ENCODE measurements at places on chromosomes 5 and 9.

GRCh38 chr5:135576075-135576599 is 2.7 kb downstream of the CXCL14 start:
- DNase-seq: no peak

DNA sequence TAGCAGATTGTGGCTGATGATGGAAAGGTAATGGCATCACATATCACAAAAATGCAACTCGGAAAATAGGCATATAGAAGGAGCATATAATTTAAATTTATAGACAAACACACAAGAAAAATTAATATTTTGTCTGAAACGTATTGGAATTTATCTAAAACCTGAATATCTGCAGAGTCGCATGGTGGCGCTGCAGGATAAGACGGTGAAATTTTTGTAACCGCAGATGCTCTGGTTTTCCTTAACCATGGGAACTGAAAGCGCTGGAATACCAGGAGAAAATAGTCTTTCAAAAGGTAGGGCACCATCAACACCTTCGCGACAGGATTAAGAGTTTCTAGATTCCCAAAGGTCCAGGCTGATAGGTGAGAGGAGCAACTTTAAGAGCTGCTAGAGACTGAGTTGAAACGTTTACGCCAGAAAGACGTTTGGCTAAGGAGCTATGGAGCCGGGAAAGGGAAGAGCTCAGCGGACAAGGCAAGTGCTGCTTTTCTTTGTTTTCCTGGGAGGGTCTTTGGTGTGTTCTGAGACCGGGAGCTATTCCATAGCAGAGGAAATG is 11.0 kb upstream of the PCDHB15 start:
- no peak for DNase-seq

DNA sequence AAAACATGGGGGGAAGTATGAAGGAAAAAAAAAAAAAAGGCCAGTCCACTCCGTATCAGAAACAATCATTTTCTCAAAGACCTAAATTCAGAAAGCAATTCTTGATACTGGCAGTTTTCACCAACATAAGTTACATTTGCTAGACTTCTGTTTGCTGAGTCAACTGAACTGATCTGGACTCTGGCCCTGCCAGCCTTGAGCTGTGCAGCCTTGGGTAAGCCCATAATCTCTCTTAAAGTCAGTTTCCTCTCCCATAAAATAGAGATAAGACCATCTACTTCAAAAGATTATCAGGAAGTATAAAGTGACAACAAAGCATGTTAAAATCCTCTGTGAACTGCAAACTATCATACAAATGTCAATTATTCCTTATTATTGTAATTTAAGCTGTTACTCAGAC is 106.8 kb downstream of the MAPKAP1 start:
- no peak for DNase-seq

DNA sequence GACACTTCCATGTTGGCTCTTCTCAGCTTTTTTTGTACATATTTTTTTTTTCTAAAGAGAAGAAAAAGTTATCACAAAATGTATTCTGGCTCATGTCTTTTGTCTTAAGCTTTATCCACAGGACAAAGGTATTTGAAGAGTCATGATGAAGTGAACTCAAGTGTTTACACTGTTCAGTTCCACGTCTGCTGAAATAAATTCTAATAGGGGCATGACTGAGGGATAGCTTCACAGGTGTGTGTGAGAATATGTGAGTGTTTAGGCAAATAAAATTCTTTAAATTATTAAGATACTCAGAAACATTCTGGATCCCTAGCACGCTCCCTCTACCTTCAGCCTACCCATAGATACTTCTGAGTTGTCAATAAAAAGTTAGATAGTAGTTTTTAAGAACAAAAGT is 59.8 kb downstream of the BAAT start:
- no peak for DNase-seq

GRCh38 chr9:89442981-89443814 is 54.7 kb downstream of the SEMA4D start:
- DNase-seq: peak; percentile 66

DNA sequence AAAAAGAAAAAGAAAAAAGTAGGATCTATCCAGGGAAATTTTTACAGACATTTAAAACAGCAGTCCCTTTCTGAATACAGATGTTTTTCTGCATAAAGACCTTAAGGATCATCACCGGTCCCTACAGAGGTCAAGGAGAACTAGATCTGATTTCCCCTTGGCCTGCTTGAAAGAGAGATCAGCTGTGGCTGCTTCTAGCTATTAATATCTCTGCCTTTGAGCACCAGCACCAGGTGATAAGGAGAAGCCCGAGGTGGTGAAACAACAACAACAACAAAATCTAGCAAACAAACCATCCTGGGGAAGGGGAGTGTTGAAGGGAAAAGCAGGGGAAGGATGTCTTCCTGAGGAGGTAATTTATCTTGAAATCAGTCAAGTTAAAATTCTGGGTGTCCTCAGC is 42.1 kb downstream of the ZNF366 start:
- DNase-seq: no peak

- peak; percentile 22 for DNase-seq
Observed at GRCh38 chr5:64765804-64766504, 2.5 kb downstream of the SREK1IP1 start.

- DNase-seq: no peak
Observed at GRCh38 chr5:14237317-14238086, 94.4 kb downstream of the TRIO start.

DNA sequence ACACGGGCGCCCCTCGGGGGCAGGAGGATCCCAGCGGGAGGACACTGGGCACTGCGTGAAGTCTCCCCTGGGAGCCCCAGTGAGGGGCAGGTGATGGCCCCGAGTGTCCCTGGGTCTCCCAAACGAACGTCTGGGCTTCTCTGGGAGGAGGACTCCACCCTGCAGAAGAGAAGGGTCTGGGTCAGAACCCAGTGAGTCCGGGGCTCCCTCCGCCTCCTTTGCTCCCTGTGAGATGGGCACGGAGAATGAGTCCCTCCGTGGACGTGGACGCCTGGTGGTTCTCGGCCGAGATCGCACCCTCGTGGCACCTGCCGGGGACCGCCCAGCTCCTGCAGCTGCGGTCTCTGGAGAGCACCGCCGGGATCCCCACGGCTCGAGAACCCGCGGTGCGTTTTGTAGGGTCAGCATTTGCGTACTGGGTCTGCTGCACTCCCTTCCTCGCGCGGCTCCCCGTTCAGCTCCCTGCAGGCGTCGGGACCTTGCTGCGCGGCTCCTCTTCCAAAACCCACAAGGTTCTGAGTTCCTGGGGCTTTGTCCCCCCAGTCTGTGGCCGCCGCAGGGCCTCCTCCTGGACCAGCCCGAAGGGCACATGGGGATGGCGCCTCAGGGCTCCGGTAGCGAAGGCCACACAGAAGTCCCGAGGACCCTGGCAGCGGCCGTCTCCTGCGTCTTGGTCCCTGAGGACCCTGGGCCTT is 10.2 kb upstream of the CEP72 start:
- no peak for DNase-seq

- no peak for DNase-seq
Observed at GRCh38 chr9:130286072-130286770, 20.7 kb downstream of the HMCN2 start.

- DNase-seq: no peak
Observed at GRCh38 chr5:148996270-148996669, 66.6 kb downstream of the SH3TC2 start.

- DNase-seq: no peak
Observed at GRCh38 chr5:113376640-113377039, 58.1 kb downstream of the TSSK1B start.

GRCh38 chr5:39191216-39191615 is 28.1 kb downstream of the FYB1 start:
- DNase-seq: no peak

GRCh38 chr9:76438841-76439588 is 20.0 kb upstream of the GCNT1 start:
- no peak for DNase-seq

GRCh38 chr5:113042491-113043243 is 66.1 kb downstream of the DCP2 start:
- no peak for DNase-seq

DNA sequence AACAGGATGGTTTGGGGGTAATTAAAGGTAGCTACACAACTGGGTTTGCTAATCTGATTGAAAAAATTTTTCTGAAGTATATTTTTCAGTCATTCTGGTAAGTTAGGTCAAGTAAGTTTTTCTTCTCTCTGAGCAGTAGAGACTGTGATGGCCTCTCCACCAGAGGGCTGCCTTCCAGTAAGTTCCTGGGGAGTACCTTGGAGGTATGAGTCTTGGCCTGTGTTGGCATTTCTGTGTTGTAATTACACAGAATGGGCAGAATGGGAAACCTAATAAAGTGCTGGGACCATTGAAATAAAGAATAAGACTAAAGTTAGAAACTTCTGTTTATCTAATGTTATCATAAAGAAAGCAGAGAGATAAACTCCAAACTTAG is 430.8 kb downstream of the ARHGEF28 start:
- no peak for DNase-seq

- no peak for DNase-seq
Observed at GRCh38 chr5:39767916-39768315, 343.1 kb upstream of the DAB2 start.

- no peak for DNase-seq
Observed at GRCh38 chr9:132798817-132799790, 79.0 kb downstream of the AK8 start.

DNA sequence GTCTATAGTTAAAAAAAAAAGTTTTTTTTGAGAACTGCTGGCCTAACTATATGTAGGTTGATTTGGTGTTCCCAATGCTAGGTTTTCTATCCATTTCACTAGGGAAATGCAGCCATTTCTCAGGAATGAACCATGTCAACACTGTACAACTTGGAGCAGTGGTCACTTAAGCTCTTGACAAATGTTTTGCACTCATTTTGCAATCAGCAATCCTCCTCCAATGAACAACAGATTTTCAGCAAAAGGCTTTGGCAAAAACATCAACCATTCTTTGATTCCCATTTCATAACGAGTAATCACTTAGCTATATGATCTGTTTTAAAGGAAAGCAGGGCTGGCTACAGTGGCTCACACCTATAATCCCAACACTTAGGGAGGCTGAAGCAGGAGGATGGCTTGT is 17.9 kb downstream of the STRBP start:
- DNase-seq: no peak

- DNase-seq: peak; percentile 33
Observed at GRCh38 chr5:146291421-146292074, 47.1 kb upstream of the POU4F3 start.

GRCh38 chr5:6760686-6761085 is 47.5 kb downstream of the TENT4A start:
- DNase-seq: no peak

DNA sequence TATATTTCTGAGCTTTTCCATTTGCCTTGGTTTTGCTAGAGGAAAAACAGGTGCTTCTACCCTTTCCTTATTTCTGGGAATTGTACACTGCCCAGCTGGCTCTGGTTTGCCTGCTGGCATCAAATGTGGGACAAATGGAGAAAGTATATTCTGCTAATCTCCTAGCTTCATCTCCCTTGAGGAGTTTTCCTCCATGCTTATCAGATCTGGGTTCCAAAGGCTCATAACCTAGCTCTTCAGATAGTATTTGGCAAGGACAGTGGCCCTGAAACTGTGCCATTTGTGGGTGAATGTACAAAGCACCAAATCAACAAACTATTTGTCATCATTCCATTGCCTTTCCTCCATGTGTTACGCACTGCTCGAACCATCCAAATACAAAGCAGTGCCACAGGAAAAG is 16.2 kb downstream of the PRLR start:
- DNase-seq: no peak

DNA sequence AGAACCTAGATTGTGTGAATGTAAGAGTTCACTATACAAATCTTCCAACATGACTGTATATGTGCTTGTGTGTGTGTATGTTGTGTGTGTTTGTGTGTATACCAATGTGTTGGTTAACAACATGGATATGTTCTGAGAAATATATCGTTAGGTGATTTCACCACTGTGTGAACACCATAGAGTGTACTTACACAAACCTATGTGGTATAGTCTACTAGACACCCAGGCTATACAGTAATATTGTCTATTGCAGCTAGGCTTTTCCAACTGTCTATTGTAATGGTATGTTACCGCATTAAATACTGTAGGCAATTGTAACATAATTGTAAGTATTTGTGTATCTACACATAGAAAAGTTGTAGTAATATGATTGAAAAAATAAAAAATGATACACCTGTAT is 959.2 kb upstream of the SEMA6A start:
- no peak for DNase-seq

GRCh38 chr9:110712955-110713354 is 44.4 kb downstream of the MUSK start:
- DNase-seq: no peak

DNA sequence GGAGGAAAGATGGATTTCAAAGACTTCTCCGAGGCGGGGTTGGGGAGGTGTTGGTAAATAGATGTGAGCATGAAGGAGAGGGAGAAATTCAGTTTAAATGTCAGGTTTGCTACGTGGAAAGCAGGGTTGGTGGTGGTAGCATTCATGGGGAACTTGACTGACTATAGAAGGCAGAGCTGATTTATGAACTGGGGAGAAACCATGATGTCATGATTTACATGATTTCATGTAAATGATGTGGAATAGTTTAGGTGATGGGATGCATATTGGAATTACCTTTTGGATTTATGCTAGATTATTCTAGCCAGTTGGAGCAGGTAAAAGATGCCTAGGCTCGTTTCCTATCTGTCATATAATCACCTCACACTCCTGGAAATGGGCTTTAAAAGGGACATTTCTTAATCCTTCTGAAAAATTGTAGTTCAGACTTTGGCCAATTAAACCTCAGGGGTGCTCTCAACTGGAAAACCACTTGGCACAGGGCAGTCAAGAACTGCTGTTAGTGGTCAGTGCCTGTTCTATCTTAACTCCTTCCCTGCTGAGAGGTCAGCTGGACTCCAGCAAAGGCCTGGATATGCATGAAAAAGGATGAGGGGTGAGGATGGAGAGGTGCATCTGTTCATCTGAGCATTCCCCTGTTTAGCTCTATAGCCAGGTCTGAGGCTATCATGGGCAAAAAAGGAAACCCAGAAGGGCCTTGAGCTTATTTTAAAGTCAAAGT is 50.1 kb upstream of the BASP1 start:
- DNase-seq: no peak

GRCh38 chr5:59640411-59640810 is 253.1 kb downstream of the PDE4D start:
- DNase-seq: peak; percentile 22

- no peak for DNase-seq
Observed at GRCh38 chr9:87685871-87686519, 39.9 kb upstream of the CTSL start.

- DNase-seq: no peak
Observed at GRCh38 chr9:121625590-121625989, 25.8 kb upstream of the DAB2IP start.

GRCh38 chr9:109276469-109277440 is 44.1 kb downstream of the EPB41L4B start:
- no peak for DNase-seq

DNA sequence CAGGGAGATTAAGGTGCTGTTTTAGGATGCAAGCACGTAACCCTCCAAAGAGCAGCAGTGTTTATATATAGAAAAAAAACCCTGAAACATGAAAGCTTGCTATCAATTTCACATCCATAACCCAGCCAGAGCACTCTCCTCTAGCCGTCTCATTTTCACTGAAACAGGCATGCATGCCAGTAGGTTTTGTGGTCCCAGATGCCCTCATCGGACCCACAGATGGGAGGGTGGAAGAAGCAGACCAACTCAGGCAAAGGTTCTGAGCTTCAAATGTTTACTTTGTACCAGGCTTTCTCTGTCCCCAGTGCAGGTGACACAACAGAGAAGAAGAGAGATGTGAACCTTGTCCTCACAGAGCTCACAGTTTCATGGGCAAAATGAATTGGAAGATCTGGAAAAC is 127.4 kb upstream of the ATP10B start:
- DNase-seq: no peak

Measured in HT1080 (cell line).